Stimulated activated CD4-positive, alpha-beta T cell treated with anti-CD3 and anti-CD28 coated beads, Interleukin-4, amount 100 ng/mL, for 24 hours (primary cell): ENCODE measurements at places on chromosomes 4 and X.

GRCh38 chrX:120244735-120245498, 5.7 kb upstream of the ZBTB33 start:
- peak; percentile 60 for DNase-seq

GRCh38 chr4:186621959-186622553, 66.7 kb upstream of the MTNR1A start:
- no peak for DNase-seq

GRCh38 chrX:19687395-19687794, 172.1 kb upstream of the MAP3K15 start:
- DNase-seq, result no peak

GRCh38 chr4:75658876-75659275, 14.3 kb downstream of the G3BP2 start:
- DNase-seq, result no peak

GRCh38 chr4:79982601-79983322, 90.3 kb downstream of the ANTXR2 start:
- no peak for DNase-seq

- no peak for DNase-seq
These were observed 35.1 kb downstream of the PCGF3 start for GRCh38 chr4:740656-741282.

- no peak for DNase-seq
These were observed 16.7 kb upstream of the WDR44 start for GRCh38 chrX:118329175-118329574.

- DNase-seq, result no peak
These were observed 57.1 kb downstream of the COMMD8 start for GRCh38 chr4:47406408-47406807.

DNA sequence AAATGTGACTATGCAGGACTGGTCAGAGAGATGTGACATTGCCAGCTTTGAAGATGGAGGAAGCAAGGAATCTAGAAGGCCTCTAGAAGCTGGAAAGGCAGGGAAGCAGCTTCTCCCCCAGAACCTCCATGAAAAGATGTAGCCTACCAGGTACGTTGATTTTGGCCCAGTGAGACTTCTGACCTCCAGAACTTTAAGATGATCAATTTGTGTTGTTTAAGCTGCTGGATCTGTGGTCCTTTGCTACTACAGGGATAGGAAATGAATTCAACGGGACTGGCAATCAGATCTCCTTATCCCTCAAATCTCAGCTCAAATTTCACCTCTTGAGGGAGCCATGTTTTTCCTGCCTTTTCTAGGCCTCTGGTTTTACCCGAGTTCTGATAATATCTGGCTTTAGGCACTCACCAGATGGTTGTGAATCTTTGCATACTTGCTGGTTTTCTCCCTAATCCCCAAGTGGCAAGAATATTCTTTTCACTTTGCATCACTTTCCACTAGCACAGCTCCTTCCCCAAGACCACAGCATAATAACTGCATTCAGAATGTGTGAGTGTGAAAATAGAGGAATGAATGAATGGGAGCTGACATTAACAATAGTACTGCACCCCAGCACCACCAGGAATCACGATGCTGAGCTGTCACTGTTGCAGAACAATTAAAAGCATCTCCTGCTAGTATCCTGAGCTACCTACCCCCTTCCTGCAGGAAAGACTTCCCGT, 25.5 kb upstream of the TMSB4X start:
- no peak for DNase-seq

DNA sequence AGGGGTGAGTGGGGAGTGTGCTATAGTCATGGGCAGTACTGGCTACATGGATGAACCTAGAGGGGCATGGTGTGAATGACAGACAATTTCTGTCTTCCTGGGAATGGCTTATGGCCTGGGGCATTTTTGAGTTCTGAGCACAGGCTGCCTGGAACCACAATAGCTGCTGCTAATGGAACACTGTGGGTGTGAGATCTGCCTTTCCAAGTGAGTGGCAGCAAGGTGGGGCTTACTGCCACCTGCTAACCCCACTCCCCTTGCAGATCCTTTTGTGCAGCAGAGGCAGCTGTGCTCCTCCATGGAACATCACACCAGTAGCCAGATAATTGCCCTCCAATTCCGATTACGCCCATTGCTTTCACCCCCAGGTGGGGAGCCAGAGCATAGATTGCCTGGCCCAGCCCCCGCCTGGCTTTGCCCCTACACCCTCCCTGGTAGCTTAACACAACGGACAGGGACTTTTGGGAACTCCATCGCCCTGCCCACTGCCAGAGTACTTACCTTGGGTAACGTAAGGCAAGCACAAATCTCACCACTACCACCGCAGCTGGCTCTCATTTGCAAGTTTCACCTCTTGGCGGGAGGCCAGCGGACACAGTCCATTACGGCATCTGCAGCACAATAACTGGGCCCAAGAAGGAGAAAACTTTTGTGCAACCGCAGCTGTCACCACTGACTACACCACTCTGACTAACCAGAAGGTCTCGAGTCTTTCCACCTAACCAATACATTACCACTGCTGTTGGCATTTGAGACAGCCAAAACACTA, 421.2 kb upstream of the NWD2 start:
- DNase-seq, result no peak

DNA sequence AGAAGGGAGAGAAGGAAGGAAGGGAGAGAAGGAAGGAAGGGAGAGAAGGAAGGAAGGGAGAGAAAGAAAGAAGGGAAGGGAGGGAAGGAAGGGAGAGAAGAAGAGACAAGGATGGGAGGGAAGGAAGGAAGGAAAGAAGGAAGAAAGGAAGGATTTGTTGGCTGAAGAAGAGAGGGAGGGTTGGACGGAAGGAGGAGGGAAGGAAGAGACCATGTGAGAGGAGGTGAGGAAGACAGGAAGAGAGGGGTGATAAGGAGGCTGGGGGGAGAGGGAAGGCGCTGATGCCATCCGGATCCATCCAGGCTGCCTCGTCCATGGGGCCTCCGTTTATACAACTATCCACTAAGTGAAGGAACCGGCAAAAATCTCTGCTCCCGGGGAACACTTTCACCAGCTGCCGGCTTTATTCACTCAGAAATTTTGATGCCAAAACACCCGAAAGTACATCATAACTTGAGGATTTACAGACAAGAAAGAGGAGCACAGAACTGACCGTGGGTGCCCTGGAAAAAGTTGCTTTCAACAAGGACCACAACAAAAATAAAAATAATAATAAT, 14.9 kb downstream of the DHRSX start:
- no peak for DNase-seq

DNA sequence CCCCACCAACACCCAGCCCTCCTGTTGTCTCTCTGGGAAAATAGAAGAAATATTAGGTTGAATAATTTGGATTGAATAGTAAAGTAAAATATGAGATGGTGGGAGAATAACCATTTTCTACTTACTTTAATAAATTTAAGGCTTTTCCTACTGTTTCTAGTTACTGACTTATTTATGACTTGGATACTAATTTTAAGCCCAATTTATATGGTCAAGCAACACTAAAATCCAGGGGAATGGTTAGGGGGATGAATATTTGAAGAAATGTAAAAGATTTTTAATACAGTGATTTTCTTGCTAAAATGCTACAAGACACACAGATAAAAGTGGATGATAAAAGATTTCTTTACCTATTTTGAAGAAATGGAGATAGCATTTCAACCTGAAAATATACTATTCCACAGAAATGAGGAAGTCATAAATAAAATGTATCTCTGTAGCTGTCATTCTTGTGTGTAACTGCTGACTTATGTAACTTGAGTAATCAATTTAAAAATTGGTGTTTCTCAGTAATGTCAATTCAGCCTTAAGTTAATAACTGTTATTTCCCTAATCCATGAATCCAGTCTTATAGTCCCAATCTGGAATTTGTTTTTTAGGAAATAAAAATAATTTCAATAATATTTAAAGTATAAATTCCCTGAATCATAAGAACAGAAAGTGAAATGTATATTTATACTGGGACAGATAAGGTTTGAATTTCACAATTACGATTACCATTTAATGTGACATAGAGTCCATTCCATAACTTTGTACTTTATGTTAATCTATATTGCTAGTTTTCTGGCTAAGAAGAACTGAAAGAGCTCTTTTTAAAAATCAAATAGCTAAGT, 24.3 kb upstream of the IL2 start:
- no peak for DNase-seq

GRCh38 chr4:34771632-34772031, 1472.7 kb downstream of the ARAP2 start:
- DNase-seq, result no peak

DNA sequence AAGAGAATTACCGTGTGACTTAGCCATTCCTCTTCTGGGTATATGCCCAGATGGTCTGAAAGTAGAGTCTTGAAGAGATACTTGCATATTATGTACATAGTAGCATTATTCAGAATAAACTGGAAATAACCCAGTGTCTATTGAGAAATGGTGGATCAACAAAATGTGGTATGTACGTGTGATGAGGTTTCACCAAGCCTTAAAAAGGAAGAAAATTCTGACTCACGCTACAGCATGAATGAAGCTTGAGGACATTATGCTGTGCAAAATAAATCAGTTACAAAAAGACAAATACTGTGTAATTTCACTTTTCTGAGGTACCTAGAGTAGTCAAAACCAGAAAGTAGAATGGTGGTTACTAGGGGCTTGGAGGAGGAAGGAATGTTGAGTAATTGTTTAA, 37.3 kb downstream of the GBA3 start:
- no peak for DNase-seq

DNA sequence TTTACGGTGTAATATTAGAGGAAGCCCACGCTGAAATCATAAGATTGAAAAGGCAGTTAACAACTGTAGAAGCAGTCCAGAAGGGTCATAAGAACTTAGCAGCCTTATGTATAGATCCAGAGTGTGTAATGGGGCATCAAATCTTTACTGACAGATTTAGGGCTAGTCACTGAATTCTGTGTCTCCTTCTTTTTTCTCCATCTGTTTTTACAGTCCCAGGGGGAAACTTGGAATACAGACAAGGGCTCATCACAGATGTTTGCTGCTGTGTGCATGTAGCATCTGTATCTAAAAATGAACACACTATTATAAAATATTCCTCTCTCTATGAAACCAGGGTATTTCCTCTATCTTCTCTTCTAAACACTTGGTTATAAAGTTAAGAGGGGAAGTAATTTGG, 43.9 kb downstream of the CYSLTR1 start:
- DNase-seq, result no peak

GRCh38 chrX:643911-644303, 13.3 kb downstream of the SHOX start:
- no peak for DNase-seq

DNA sequence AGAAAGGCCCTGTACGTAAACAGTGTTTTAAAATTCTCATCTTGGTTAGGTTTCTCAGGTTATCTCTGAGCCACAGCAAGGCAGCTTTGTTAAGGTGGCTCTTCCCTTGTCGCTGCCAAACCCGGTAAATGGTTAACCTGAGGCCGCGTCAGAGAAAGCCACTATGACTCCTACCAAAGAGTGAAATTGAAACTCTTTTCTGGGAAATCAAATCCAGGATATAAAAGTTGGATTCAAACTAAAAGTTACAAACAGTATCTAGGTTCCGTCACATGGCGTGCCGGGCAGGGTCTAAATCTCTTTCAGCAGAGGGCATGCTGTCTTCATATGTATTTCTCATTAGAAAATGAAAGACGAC, 433 bp downstream of the MMAA start:
- DNase-seq, result peak; percentile 64

DNA sequence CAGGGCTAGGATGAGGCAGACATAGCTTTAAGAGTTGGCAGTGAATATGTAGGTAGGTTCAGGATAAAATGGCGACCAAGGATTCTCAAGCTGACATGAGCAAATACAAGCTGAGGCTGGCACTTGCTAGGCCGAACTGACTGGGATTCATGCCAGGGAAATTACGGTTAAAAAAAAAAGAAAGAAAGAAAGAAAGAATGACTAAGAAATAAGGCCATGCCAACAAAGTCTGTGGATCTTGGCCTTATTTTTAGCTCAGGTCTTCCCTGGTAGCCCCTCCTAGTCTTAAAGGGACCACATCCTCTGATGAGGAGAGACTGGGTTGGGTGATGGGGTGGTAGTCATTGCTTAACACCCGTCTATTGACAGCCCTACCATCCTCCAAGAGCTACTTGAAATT, 64.4 kb upstream of the KLHL13 start:
- DNase-seq, result no peak

GRCh38 chr4:79315891-79316290, 10.0 kb downstream of the NAA11 start:
- DNase-seq, result no peak

DNA sequence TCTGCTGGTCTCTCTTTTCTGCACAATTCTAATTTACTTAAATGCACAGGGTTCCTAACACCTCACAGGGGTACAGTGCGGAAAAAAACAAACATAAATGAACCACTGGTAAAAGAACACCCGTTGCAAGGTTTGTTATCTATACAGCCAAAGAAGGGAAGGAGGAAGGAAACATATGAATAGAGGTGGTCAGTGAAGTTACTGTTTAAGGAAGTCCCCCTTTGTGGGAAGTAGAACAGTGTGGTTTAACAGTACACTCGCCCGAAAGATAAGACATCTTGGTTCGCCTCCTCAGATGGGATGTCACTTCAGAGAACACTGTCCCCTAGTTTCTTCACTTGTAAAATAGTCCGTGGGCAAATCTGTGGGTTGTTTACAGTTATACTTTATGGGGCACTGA, 57.5 kb downstream of the TEC start:
- no peak for DNase-seq

DNA sequence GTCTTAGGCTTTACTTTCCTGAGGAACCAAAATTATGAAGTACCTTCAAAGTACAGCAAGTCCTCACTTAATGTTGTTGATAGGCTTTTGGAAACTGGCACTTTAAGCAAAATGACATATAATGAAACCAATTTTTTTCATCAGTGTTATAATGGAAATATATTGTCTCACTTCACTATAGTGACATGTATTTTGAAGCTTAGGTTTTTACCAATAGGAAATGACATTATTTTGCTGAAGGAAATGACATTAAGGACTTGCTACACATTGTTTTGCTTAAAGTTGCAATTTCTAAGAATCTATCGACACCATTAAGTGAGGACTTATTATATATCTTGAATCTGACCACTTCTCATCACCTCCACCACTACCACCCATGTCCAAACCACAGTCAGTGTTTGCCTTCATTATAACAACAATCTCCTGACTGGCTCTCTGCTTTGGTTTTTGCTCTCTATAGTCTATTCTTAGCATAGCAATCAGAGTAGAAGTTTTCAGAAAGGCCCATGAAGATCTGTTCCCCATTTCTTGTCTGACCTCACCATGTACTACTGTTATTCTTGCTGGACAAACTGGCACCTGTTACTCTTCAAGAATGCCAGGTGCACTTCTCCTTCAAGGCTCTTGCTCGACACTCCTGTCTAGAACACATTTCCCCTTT, 311.2 kb downstream of the BMPR1B start:
- DNase-seq, result no peak

GRCh38 chr4:1763550-1764080, 29.5 kb upstream of the FGFR3 start:
- DNase-seq, result no peak

DNA sequence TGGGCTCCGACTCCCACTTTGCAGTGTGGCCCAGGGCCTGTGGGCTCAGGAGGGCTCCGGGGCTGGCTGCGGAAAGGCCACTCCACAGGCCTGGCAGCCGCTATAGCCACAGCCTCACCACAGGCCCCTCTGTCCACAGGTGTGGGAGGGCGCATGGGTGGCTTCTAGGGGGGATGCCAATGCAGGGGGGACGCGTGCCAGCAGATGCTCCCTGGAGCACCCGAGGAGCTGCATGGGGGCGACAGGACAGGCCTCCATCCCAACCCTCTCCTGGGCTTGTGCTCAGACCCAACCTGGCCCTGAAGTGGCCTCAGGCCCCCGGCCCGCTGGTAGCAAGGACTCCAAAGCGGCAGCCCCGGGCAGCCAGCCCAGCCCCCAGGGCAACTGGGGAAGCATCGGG, 8.0 kb downstream of the BGN start:
- DNase-seq, result no peak

GRCh38 chr4:122384245-122384644, 5.4 kb downstream of the ADAD1 start:
- DNase-seq, result no peak
